Activated naive CD4-positive, alpha-beta T cell treated with anti-CD3 and anti-CD28 coated beads, Interleukin-2, amount 10 ng/mL, durations not matched to agents 5 hours and 36 hours (primary cell): ENCODE measurements at places on chromosomes 3 and 15. TPM values are rescaled to one million over a fixed set of nuclear protein-coding genes. Genes with fewer than 3 reads are reported as not detected.

Gene PPP2R3A
- total RNA-seq = 0.07 TPM

Gene UACA
- total RNA-seq = 0.91 TPM

Gene P2RY14
- total RNA-seq = 0.66 TPM

Gene GOLGA6A
- total RNA-seq = not detected

Gene KNL1
- total RNA-seq = 44.1 TPM

Gene DET1
- total RNA-seq = 4.2 TPM

Gene RAB8B
- total RNA-seq = 118 TPM
